ENCODE measurements at places on chromosomes 4 and X.

- DNase-seq, result no peak
These were observed 14.8 kb upstream of the CXCR3 start for GRCh38 chrX:71632923-71633657.

DNA sequence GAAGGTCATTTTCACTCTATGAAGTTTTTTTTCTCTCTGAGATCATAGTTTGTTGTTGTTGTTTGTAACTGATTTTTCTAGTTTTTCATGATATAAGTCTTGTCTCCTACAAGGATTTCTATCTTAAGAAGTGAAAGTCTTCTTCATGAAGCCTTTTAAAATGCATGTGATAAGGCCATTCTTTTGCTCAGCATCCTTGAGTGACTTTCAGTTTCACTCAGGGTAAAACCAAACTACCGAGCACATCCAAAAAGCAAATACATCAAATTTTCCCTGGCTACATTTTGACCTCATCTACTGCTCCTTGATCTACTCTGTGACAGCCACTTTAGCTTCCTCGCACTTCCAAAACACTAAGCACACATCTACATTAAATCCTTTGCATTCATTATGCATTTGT, 580.7 kb downstream of the KCTD8 start:
- DNase-seq, result no peak

GRCh38 chrX:9132036-9132638, 98.2 kb upstream of the FAM9B start:
- DNase-seq, result no peak

GRCh38 chrX:10233173-10233572, 76.4 kb downstream of the CLCN4 start:
- no peak for DNase-seq

GRCh38 chrX:9349572-9350494, 115.0 kb upstream of the TBL1X start:
- DNase-seq, result no peak

GRCh38 chr4:75653845-75654503, 19.2 kb downstream of the G3BP2 start:
- DNase-seq, result no peak

DNA sequence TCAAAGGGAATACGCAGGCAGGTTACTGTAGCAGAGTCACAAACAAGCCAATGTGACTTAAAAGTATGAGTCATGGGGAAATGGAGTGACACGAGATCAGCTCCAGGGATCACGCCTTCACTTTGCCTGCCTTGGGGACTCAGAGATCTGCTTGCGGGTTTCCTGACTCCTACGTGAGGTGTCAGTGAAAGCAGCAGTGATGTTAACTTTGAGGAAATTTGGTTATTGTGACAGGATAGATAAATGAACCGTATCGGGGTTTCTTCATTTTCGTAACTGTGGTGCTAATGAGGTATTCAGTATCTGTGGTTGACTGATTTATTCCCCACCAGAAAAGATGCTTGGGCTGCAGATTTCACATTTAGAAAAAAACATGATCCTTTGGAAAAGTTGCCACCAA, 383.3 kb upstream of the ZFP42 start:
- DNase-seq, result no peak

GRCh38 chr4:98816816-98817215, 112.1 kb downstream of the EIF4E start:
- DNase-seq, result no peak

All from CD4-positive, alpha-beta T cell treated with Interleukin-2 at 100 ng/mL for 4 hours (primary cell).